ENCODE measurements at places on chromosomes 4 and X.
A peak's percentile ranks its signal among the peaks of the same experiment; 100 is the strongest.

GRCh38 chr4:11338956-11339782 lies 89.5 kb downstream of the HS3ST1 start:
- no peak for DNase-seq

GRCh38 chr4:20091781-20092180 lies 159.9 kb upstream of the SLIT2 start:
- no peak for DNase-seq

- no peak for DNase-seq
Measured at GRCh38 chr4:77833126-77833724, 14.1 kb upstream of the CNOT6L start.

GRCh38 chr4:72118017-72118416 lies 86.2 kb downstream of the NPFFR2 start:
- DNase-seq = no peak

- no peak for DNase-seq
Measured at GRCh38 chr4:73252001-73252400, 6.6 kb downstream of the ANKRD17 start.

DNA sequence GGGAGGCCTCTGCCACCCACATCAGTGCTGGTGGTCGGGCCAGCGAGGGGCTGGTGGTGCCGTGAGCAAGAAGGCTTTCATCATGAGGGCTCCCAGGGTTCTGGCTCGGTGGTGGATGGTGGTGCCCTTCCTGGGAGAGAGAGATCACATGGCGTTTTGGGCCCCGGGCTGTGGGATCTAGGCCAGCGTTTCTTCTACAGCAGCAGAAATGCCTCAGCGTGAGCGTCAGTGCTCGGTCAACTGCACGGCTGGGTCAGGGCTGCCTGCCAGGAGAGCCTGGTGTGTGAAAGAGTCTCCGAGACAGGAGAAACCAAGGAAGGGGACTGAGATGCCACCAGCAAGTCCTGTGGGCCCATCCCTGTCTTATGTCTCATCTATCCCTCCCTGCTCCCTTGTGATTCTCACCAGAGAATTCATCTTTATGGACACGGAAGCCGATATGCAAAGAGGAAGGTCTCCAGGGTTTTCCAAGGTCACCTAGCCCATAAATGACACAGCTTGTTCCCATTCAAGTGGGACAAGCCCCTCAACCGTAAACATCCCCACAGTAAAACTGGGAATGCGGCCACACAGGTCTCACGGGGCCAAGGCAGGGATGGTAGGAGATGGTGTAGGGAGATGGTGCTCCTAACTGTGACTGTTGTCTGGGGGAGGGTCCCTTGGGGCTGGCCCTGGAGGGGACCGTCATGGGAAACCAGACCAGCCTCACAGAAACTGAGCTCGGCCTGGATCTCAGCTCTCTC lies 99.2 kb downstream of the SORCS2 start:
- no peak for DNase-seq

DNA sequence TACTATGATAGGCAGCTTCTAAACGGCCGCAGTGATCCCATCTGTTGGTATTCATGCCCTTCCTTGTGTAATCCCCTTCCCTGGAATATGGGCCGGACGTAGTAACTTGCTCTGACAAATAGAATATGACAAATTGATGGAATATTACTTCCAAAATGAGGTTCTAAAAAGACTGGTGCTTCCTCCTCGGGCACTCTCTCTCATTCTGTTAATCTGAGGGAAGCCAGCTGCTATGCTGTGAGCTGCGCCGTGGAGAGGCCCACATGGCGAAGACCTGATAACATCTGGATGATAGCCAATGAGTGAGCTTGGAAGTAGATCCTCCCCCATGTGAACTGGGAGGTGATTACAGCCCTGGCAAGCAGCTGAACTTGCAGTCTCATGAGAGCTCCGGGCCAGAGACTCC lies 27.2 kb upstream of the SLC25A4 start:
- DNase-seq = no peak

GRCh38 chr4:73725985-73726384 lies 14.4 kb upstream of the CXCL8 start:
- DNase-seq = no peak

- DNase-seq = no peak
Measured at GRCh38 chr4:91611782-91612181, 692.0 kb upstream of the GRID2 start.

DNA sequence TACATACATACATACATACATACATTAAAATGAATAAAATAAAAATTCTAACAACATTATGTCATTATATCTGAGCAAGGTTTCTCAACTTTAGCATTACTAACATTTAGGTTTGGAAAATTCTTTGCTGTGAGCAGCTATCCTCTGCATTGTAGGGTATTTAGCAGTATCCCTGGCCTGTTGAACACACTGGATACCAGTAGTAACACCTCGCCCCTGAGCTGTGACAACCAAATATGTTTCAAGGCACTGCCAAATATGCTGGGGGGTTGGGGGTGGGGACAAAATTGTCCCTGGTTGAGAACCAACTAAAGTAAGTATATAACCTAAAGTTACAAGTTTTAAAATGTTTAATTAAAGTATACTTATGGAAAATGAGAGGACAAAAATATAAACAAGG lies 860.9 kb upstream of the FTHL17 start:
- no peak for DNase-seq

DNA sequence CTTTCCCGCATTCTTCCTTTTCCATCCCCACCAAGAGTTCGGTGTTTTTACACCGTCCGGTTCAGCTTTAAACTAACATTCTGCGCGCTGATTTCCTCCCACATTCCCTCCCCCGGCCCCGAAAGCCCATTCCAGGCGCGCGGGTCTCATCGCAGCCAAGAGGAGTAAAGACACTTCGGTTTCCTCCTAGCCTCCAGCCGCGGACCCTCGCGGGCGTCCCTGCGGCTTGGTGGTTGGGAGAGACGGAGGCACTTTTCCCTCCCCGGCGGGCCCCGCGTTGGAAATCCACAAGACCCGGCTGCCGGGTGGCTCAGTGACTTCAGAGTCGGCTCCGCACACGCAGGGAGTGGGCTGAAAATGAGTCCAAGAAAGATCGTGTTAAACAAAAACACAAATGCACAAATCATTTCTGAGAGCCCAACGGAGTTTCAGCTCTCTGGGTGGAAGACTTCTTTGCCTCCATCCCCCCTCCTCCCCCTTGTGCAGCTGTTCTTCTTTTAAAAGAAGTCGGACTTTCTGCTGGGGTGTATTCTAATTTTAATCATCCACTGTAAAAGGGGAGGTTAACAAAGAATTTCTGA lies 2.0 kb upstream of the ARX start:
- DNase-seq = no peak

DNA sequence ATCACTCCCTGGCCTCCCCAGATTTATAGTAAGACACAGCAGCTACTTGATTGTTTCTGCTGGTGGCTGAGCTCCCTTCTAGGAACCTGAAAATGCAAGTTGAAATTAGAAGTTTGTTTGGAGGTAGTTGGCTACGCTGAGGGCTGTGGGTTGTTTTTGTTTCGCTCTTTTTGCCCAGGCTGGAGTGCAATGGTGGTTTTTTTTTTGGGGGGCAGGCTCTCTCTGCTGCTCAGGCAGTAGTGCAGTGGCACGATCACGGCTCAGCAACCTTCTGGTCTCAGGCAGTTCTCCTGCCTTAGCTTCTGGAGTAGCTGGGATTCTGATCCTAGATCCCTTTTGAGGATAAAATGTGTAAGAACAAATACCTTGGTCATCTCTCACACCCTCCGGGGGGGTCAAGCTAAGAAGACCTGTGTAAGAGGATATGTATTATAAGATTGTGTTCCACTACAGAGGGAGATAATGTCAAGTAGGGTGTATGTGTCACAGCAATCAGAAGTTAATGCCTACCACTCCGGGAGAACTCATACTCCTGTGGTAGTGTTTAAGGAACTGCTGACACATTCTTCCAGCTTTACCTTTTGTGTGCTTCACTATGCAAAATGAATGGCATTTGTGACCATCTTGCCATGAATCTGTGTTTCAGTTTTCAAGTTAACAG lies 9.7 kb downstream of the JADE1 start:
- DNase-seq = no peak

- no peak for DNase-seq
Measured at GRCh38 chr4:57424232-57424897, 314.2 kb upstream of the IGFBP7 start.

- no peak for DNase-seq
Measured at GRCh38 chrX:20965270-20966044, 408.8 kb upstream of the CNKSR2 start.

GRCh38 chrX:44071847-44072551 lies 98.8 kb upstream of the NDP start:
- DNase-seq = no peak

DNA sequence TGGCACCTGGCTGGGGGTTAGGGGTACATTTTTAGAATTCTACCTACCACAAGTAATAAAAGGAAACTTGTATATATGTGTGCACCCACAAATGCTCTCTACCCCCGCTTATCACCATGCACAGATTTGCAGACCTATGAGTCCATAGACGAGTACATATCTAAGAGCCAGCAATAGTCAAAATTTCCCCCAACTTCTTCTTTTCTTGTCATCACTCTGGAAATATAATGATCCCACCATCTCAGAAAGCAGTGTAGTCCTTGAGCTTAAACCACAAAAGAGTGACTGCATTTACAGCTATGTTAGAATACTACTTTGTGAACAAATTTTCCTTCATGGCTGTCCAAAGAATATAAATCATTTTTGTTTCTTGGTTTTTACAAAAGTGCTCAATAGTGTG lies 66.1 kb downstream of the LHFPL1 start:
- DNase-seq = no peak

- no peak for DNase-seq
Measured at GRCh38 chr4:150211016-150211415, 132.8 kb downstream of the DCLK2 start.

GRCh38 chr4:78864405-78865024 lies 74.7 kb downstream of the PAQR3 start:
- peak; percentile 58 for DNase-seq

DNA sequence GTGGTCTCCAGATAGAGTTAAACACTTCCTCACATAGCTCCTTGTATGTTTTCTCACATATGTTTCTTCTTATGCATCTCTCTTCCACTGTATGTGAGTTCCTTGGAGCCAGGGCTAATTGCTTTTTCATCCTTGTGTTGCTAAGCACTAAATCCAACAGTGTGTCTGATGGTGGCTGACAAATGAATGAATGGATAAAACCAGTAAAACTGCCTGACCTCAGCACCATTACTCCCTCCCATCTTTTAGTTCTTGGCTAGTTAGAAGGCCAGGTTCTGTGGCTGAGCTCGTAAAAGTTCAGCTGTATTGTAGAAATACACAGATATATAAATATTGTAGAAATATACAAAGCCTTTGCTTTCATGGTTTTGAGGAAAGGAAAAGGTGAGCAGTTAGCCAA lies 50.4 kb downstream of the ARX start:
- DNase-seq = no peak

- no peak for DNase-seq
Measured at GRCh38 chrX:8273451-8273895, 102.4 kb upstream of the VCX2 start.

- DNase-seq = no peak
Measured at GRCh38 chrX:68832101-68832416, 3.2 kb downstream of the EFNB1 start.

- peak; percentile 25 for DNase-seq
Measured at GRCh38 chr4:113677325-113677724, 84.2 kb downstream of the CAMK2D start.

GRCh38 chrX:39310891-39311290 lies 509.6 kb downstream of the MID1IP1 start:
- DNase-seq = no peak

- DNase-seq = no peak
Measured at GRCh38 chr4:77332696-77333270, 175.8 kb downstream of the CCNG2 start.

GRCh38 chr4:11441194-11441556 lies 12.5 kb upstream of the HS3ST1 start:
- DNase-seq = no peak

DNA sequence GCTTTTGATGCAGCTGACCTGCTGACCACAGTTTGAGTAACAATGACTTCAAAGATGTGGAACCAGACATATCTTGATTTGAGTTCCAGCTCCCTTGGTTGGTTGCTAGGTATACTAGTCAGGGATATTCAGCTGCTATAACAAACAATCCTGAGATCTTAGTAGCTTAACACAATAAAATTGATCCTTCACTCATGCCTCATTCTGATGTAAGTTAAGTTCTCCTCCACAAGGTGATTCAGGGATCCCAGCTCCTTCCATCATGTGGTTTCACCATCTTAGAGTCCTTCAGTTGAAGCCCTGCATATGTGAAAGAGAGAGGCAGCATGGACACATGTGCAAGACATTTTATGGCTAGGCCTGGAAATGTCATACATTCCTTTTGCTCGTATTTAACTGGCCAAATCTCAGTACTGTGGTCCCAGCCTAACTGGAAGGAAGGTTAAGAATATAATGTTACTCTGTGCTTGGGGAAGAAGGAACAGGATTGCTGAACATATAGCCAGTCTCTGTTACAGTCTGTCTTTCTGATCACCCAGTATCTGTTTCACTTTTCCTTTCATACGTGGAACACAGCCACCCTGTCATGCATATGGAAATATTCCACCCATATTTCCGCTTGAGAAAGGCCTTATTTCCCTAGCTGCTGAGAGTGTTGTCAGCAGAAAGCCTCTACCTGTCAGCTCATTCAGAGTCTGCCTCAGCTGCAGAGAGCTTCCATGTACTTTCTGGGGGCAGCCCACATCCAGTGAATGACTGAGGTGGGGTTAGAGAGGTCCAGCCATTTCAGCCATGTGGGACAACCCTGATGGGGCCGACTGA lies 7.1 kb downstream of the SMIM9 start:
- DNase-seq = peak; percentile 23

DNA sequence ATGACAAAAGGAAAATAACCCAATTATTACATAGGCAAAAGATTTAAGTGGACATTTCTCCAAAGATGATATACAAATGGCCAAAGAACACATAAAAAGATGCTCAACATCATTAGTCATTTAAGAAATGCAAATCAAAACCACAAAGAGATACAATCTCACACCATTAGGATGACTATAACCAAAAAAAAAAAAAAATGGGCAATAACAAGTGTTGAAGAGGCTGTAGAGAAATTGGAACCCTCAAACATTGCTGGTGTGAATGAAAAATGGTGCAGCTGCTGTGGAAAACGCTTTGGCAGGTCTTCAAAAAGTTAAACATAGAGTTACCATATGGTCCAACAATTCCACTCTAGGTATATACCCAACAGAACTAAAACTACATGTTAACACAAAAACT lies 5.6 kb upstream of the PRDX4 start:
- DNase-seq = no peak

DNA sequence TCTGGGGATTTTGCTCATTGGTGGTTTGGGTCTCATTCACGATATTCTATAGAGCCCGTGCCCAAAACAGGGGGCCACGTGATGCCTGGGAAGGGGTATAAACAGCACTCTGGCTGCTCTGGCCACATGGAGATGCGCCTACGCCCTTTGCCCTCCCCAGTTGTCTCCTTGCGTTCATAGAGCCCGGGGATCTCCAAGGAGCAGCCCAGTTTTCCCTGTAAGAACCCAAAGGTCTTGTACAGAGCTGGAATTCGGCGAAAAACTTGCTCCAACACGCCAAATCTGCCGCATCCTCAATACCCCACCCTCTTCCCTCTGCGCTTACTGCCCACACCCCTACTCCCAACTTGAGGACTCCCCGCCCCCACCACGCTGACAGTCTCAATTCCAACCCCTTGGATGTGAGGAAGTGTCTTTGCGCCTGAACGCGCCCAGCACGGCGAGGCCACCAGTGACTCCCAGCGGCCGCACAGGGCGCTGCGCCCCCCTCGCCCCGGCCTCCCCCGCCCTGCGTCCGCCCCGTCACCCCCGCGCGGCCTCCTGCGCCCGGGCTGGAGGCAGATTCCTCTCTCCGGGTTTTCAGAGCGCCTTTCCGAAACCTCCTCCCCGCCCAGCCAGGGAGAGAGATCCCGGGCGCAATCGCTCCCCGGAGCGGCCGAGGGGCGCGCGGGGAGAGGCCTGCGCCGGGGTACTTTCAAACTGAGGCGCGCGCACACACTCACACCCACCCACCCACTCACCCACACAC lies at the start of gene NHS:
NHS (plus strand) TSS at position 582 of the 748 bp plus-strand sequence. CDS start 558 bp downstream, outside the sequence.
- DNase-seq = no peak

Data from central memory CD4-positive, alpha-beta T cell (primary cell).